Glomerular endothelial cell (primary cell): ENCODE measurements at places on chromosomes 3 and 15. TPM values are rescaled to one million over a fixed set of nuclear protein-coding genes. Genes with fewer than 3 reads are reported as not detected.

MCF2L2 gene
- total RNA-seq = 3.1 and 3.6 TPM in 2 replicates

SLC35G2 gene
- total RNA-seq = 9.5 and 15.6 TPM in 2 replicates

SPESP1 gene
- total RNA-seq = 0.92 and 1.5 TPM in 2 replicates

MME gene
- total RNA-seq = 11.6 and 25.1 TPM in 2 replicates

SYNPR gene
- total RNA-seq = not detected in 2 replicates

NR2E3 gene
- 0.10 and 0.41 TPM in 2 replicates for total RNA-seq
